CD8-positive, alpha-beta T cell (primary cell): ENCODE measurements at places on chromosomes 2 and 18.

DNA sequence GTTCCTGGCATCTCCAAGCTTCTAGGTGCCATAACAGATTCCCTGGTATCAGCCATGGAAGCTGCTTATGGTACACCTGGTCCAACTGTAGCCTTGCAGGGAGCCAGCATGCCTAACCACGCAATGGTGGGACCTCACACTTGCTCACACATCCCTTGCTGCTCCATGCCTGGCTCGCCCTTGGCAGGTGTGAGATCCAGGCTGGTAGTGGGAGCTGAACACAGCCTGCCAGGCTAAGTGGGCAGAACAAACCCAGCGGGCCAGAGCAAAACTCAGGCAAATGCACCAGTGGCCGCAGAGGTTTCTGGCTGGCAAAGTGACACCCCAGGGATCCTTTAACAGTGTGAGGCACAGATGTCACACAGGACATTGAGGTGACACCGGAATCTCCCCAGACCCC lies 185.8 kb downstream of the NDUFA10 start:
- DNase-seq, result no peak

DNA sequence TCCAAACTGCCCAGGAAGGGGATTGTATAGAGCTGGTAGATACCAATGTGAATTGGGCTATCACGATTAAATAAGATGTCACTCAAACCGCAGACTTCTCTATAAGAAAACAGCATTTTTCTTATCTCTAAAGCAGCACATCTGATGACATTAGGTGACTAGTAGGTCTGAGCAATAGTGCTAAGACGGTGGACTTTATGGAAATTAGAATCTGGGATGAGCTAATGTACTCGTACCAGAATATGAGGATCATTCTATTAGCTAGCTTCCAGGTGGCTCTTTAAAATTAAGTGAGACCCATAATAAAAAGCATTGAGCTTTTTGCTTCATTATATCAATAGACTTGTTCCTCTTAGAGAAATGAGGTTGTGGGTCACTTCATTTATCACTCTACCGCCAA lies 130.0 kb upstream of the MC4R start:
- no peak for DNase-seq

GRCh38 chr2:107358362-107358761 lies 468.3 kb upstream of the RGPD4 start:
- DNase-seq, result no peak

DNA sequence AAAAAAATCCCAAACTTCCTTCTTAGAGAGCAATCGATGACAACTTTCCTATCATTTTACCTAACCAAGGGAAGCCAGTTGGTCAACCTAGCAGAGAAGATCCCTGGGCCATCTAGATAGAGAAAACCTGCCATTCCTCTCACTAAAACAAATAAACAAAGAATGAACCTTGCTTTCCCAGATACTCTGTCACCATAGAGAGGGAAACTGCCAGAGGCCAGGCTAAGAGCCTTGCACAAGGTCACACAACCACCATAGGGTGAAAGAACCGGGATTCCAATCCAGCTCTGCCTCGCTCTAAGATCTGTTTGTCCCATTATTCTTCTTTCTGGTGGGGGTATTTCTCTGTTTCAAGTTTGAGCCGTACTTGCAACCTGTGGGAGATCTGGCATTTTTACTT lies 154.6 kb downstream of the CYRIA start:
- DNase-seq, result no peak

DNA sequence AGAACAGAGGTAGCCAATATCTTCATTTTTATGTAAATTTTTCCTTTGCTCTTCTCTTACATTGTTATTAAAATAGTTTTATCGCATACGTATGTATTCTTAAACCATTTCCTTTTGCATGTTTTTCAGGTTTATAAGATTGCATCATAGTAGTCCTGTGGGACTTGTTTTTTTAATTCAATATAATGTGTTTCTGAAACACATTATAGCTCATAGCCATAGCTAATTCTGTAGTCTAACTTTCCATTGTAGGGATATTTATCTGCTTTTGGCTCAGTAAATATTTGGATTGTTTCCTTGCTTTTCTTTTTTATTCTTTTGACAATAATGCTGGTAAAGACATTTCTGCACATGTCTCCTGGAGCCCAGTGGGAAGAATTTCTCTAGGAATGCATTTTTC lies 484.3 kb downstream of the PTPRM start:
- DNase-seq, result no peak

DNA sequence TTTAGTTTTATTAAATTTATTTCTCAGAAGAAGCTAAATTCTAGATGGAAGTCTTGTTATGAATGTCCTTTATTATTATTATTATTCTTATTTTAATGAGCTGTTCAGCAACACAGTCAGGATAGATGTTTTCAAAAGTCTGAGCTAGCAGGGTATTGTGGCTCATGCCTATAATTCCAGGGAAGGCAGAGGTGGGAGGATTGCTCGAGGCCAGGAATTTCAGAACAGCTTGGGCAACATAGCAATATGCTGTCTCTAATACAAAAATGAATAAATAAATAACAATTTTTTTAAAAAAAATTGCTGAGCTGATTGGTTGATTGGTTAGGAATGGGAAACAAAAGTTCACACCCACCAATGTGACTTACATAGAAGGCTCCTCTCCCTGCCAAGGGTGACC lies 274.1 kb upstream of the CYRIA start:
- no peak for DNase-seq

DNA sequence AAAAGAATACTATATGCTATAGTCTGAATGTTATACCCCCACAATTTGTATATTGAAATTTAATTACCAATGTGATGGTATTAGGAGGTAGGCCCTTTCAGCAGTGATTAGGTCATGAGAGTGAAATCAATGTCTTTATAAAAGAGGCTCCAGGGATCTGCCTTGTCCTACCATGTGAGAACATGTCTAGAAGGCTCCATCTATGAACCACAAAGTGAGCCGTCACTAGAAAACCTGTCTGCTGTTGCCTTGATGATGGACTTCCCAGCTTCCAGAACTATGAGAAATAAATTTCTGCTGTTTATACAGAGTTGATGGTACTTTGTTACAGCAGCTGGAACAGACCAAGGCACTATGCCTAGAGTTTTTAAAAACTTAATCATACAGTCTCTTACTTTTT lies 46.3 kb upstream of the FAM124B start:
- DNase-seq, result no peak

- DNase-seq, result no peak
Measured at GRCh38 chr2:85680707-85681371, 12.8 kb upstream of the SFTPB start.

GRCh38 chr18:79740521-79741361 lies 57.0 kb upstream of the KCNG2 start:
- no peak for DNase-seq

- DNase-seq, result no peak
Measured at GRCh38 chr2:29317801-29318485, 202.7 kb downstream of the CLIP4 start.

GRCh38 chr18:79853303-79853992 lies 55.7 kb downstream of the KCNG2 start:
- DNase-seq, result no peak

DNA sequence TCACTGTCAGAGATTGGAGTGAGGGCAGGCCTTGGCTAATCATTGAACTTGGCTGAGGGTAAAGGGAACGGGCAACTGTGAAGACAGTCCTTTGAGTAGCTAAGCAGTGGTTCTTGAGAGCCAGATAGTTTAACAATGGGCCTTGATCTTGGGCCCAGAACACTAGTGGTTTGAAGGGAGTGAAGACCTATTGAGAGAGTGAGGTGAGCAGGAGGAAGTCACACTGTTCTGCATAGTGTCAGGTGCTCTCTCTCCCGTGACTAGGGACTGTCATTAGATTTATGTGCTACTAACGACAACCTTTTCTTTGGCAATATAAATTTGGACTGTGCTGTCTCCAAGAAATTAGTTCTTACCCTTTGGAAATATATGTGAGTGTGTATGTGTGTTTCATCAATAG lies 44.6 kb upstream of the ALMS1 start:
- no peak for DNase-seq

DNA sequence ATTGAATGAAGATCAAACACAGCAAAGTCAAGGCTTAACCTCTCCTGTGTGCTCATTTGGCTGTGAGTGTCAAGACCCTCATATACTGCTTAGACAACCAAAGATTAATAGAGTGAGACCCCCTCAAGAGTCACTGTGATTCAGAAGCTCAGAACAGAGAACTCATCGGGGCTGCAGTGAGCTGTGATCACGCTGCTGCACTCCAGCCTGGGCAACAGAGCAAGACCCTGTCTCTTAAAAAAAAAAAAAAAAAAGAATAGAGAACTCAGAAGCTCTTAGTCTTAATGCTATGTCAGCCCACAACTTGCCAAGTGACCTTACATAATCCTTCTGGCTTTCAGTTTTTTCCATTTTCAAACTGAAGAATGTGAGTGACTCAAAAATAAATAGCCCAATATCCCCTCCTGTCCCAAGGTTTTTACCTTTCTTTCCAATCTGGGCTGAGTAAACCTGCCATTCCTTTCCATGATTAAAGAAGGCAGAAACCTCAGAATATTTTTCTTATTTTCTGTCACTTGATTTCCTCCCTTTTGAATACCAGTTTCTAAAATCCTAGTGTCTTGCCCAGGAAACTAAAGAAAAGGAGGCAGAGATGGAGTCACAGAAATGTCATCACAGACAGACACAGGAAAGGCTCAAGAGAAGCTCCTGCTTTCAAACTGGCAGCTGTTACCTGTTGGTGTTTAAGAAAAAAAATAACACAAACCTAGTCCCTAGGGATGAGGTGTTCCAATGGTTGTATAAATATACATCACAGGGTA lies 102.4 kb downstream of the CACNB4 start:
- DNase-seq, result no peak

DNA sequence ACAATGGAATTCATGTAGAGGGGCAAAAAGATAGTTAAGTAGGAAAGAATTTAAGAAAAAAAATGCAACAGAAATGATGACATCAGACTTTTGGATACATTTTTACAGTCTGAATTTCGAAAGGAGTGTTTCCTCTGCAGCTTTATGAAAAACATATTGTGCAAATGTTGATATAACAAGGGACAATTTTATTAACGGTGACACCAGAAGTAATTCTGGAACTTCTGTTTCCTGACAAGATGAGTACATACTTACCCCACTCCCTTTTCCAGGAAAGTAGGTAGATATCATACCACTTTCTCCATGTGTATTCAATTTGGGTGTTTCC lies 369.6 kb downstream of the FBXO15 start:
- no peak for DNase-seq

- peak; percentile 56 for DNase-seq
Measured at GRCh38 chr2:219560037-219560892, 11.1 kb downstream of the OBSL1 start.
